Activated CD4-positive, alpha-beta T cell treated with anti-CD3 and anti-CD28 coated beads, Interleukin-2, amount 50 U/mL, for 4 hours (primary cell): ENCODE measurements at places on chromosomes 6 and 20.

- DNase-seq = no peak
Observed at GRCh38 chr6:125375821-125376220, 74.1 kb upstream of the HDDC2 start.

GRCh38 chr6:23656255-23657194 is 469.5 kb upstream of the NRSN1 start:
- DNase-seq = no peak

DNA sequence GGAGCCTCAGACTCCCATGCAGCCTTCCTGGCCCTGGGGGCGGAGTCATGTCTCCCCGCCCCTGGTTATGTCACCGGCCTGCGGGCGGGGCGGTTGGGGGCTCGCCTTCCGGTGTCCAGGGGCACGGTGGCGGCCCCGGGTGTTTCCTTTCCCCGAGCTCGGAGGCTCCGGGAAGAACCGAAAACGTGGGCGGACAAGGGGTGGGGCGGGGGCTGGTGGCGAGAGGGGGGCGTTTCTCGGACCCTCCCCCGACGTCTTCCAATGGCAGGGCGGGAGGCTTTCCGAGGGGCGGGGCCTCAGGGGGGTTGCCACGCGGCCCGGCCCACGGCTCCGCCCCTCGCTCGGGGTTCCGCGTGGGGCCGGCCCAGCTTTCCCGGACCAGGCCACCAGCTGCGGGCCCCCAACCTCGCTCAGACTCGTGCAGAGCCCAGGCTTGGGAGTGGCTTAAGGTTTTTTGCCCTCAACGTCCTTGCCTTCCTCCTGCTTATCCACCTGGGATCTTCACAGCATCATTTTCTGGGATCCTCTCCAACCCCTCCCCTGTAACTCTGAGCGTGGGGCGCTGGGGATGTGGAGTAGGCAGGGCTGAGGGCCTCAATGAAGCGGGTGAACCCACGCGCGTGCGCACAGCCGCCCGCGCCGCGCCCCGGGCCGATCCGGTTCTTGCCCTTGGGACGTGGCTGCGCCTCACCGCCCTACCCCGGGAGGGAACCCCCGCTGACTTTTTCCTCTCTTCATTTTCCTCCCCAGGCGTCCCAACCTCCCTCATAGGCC is 2.1 kb upstream of the NRN1 start:
- DNase-seq = no peak

DNA sequence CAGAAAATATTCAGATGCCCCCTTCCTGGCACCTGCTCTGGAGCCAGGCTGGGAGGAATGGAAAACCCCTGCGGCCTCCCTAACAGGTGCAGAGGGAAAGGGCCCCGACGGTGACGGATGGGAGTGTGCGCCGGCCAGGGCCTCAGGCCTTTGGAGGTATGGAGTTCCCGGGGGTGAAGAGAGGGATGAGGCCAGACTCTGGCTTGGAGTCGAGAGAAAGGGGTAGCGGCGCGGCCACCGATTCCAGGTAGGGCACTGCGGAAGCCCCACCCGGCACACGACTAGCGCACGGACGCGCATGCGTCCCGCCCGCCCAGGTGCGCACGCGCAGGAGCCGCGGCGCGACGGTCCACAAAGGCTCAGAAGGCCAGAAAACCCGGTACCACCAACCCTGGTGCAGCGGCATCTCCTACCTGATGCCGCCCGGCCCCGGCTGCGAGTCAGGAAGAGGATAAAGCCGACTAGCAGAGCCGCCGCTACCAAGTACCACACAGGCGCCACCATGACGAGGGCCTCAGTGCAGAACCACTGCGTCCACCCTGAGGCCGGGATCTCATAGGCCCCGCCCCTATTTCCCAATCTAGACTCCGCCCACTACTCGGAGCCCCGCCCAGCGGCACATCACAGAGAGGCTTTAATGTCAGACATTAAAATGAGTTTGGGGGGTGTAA is at the start of gene DDRGK1:
Gene DDRGK1, minus strand, starts transcription at position 559 of the 671 bp plus-strand sequence. Its CDS starts 55 bp downstream, at position 504.
- DNase-seq = peak; percentile 89

DNA sequence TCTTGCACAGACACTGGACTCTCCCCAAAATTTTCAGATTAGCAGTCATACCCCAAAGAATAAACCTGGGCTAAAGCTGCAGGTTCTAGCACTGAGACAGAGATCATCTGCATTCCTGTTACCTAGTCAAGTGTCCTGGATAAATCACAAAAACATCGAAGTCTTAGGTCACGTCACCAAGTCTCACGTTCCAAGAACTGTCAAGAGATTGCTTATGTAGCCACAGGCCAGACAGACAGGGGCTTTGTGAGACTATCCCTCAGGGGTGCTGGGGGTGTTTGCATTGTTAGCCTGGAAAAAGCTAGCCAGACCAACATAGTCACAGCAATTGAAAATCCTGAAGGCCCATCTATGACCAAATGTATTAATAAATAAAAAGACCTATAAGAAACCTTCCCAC is 243.1 kb upstream of the PREP start:
- DNase-seq = no peak

DNA sequence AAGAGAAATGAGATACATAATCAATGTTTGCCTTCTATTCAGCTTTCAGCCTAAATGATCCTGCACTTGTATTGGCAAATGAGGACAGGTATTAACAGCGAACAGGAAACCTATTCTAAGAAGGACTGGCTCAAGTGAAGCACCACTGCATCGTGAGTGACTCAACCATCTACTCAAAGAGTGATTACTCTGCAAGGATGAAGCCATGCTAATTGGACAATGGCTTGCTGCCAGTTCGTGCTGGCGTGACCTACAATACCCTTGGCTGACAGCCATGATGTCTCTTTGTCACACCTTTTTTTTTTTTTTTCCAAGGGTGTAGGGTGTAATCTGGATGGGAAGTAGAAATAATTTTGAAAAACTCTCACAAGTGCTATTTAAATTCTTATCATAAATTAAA is 104.9 kb downstream of the GJA10 start:
- DNase-seq = no peak

DNA sequence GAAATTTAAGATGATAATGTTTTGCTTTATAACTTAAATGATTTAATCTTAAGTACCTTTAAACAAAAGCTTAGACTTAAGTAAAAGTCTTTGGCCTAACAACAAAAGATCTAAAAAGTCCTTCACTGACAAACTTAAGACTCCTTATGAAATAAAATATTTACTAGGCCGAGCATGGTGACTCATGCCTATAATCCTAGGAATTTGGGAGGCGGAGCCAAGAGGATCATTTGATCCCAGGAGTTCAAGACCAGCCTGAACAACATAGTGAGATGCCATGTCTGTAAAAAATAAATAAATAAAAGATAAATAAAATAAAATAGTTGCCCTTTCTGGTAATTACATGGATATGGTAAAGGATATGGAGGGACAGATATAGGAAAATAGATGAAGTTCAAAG is 12.4 kb downstream of the KATNA1 start:
- no peak for DNase-seq

DNA sequence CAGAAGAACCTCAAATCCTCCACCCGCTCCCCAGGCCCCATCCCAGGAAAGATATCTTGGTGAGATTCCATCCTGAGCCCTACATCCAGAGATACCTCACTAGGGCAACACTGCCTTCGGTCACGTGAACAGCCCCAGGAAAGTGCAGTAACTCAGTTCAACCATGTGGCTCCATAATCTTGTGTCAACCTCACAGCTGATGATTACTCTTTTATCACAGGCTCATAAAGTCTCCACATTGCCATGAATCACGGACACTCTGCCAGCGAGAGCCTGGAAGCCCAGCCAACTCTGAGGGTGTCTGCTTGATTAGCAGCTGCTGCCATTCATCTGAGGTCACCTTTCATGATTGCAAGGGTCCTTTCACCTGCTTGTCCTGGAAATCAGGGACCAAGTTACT is 175.8 kb upstream of the LRFN2 start:
- no peak for DNase-seq
